ENCODE measurements at places on chromosomes 5 and 9. TPM values are rescaled to one million over a fixed set of nuclear protein-coding genes. Genes with fewer than 3 reads are reported as not detected.

The B4GALT7 gene
- 12.6 TPM for total RNA-seq

The FYB1 gene
- 0.60 TPM for total RNA-seq

The AQP3 gene
- total RNA-seq, result 1.4 TPM

The KCNMB1 gene
- total RNA-seq, result not detected

The AKNA gene
- total RNA-seq, result 2.9 TPM

The ACOT12 gene
- total RNA-seq, result not detected

The BTNL3 gene
- total RNA-seq, result not detected

The SCAI gene
- total RNA-seq, result 3.5 TPM

The TIFAB gene
- not detected for total RNA-seq

The SMIM33 gene
- not detected for total RNA-seq

The ENG gene
- 32.1 TPM for total RNA-seq

The HSPA5 gene
- 51.2 TPM for total RNA-seq

The GPX3 gene
- total RNA-seq, result 4.4 TPM

The GFI1B gene
- total RNA-seq, result not detected

The ZNF300 gene
- 7.7 TPM for total RNA-seq

The ANKRD18A gene
- total RNA-seq, result not detected

The TAF11L10 gene
- total RNA-seq, result not detected

The PDLIM4 gene
- 0.48 TPM for total RNA-seq

The PDE6A gene
- total RNA-seq, result 0.12 TPM

The NEURL1B gene
- total RNA-seq, result 3.8 TPM

The SYK gene
- total RNA-seq, result not detected

The SH3TC2 gene
- total RNA-seq, result 9.3 TPM

The ARL14EPL gene
- total RNA-seq, result 0.20 TPM

The SHB gene
- total RNA-seq, result 10.7 TPM

The INSL6 gene
- total RNA-seq, result not detected

The ARID3C gene
- not detected for total RNA-seq

The ADAMTS19 gene
- total RNA-seq, result not detected

The ENTPD2 gene
- total RNA-seq, result not detected

The PLAC8L1 gene
- not detected for total RNA-seq

The SPINK7 gene
- not detected for total RNA-seq

The LEAP2 gene
- total RNA-seq, result 0.29 TPM

The CEP72 gene
- total RNA-seq, result 3.1 TPM

The LCN12 gene
- total RNA-seq, result not detected

The PGM5 gene
- 0.36 TPM for total RNA-seq

The FSTL4 gene
- not detected for total RNA-seq

The CORO2A gene
- total RNA-seq, result 1.3 TPM

The ACTBL2 gene
- 0.24 TPM for total RNA-seq

The GLRX gene
- 27.0 TPM for total RNA-seq

The SPINK4 gene
- total RNA-seq, result not detected

The SLC6A3 gene
- total RNA-seq, result not detected

The C1QTNF2 gene
- 4.8 TPM for total RNA-seq

The SPINK9 gene
- not detected for total RNA-seq

The AJM1 gene
- total RNA-seq, result 0.72 TPM

The ARL10 gene
- total RNA-seq, result 1.4 TPM

The LURAP1L gene
- total RNA-seq, result 0.98 TPM

The PKD2L2 gene
- not detected for total RNA-seq

The MYO10 gene
- 16.5 TPM for total RNA-seq

The SEMA6A gene
- 0.12 TPM for total RNA-seq

The RASEF gene
- 1.3 TPM for total RNA-seq

The HAVCR1 gene
- total RNA-seq, result not detected

The TNFSF8 gene
- not detected for total RNA-seq

All from RPMI7951 (cell line).